ENCODE measurements at places on chromosomes 12 and 14.

GRCh38 chr14:74620497-74620921, 8.5 kb upstream of the LTBP2 start:
- no peak for DNase-seq

DNA sequence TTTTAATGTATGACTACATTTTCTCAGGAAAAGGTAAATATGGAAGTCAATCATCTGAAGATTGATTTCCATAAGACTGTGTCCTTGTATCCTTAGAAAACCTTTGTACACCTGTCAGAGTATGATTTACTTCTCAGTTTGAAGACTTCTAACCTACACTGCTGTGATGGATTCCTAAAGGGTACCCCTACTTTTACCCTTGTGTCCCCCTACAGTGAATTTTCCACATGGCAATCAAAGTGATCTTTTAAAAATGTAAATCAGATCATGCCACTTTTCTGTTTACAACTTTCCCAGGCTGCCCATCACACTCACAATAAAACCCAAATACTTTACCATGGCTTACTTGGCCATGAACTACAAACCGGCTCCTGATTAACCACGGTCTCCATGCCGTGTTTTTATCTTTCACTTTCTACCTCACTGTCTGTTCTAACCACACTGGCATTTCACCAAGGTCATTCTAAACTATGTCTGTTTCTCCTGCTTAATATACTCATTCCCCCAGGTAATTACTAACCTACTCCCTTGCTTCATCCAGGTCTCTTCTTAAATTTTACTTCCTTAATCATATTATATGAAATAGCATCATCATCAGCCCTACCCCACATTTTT, 8.1 kb downstream of the DNAI7 start:
- no peak for DNase-seq

GRCh38 chr12:62138527-62138926, 121.7 kb upstream of the USP15 start:
- DNase-seq = no peak

- DNase-seq = no peak
Measured at GRCh38 chr12:2586156-2587038, 208.4 kb upstream of the FKBP4 start.

- peak; percentile 81 for DNase-seq
Measured at GRCh38 chr12:57754411-57755193, at the start of gene MARCHF9. MARCHF9 (plus strand) TSS chr12:57755103; CDS start chr12:57755529, 426 bp downstream.

- no peak for DNase-seq
Measured at GRCh38 chr12:2765052-2765451, 29.7 kb upstream of the FKBP4 start.

- DNase-seq = peak; percentile 79
Measured at GRCh38 chr12:6699989-6700645, 498 bp downstream of the PIANP start.

- DNase-seq = no peak
Measured at GRCh38 chr12:42871816-42872215, 282.3 kb upstream of the PRICKLE1 start.

GRCh38 chr12:13472690-13473089, 276.2 kb downstream of the EMP1 start:
- no peak for DNase-seq

GRCh38 chr14:63186453-63186852, 17.8 kb upstream of the RHOJ start:
- DNase-seq = no peak

DNA sequence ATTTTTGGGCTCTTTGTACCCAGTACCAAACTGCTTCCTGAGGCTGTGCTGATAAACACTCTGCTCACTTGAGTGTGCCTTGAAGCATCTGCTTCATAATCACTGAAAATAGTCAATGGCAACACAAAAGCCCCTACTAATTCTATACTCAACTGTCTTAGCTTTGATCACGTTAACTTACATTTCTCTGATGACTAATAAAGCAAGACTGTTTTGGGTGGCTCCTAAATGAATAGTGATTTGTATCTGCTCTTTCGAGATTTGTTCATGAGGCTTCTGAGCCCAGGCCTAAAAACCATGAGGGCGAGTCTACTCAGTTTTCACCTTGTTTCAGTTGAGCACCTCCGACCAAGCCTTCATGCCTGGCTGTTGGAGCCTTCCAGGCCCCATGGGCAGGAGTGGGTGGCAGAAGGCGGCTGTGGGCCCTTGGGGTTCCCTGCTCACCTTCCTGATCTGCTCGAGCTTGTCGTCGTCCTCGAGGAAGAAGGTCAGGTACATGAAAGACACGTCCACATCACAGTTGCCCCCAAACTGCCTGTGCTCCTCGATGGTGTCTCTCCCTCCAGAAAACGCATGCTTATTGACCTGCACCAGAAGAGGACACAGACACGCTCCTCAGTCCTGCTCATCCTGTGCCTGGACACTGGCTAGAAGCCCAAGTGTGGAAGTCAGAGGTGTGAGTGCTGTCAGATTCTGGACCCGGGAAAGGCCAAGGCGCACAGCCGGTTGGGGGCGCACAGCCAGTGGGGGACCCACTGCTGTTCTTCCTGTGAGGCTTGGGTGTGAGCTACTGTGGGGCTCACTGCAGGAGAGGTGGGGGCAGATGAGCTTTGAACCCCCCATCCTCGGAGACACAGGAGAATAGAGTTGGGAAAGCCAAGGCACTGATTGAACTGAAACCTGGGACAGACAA, 13.7 kb downstream of the SLC25A47 start:
- no peak for DNase-seq

- no peak for DNase-seq
Measured at GRCh38 chr12:39010406-39010805, 105.0 kb upstream of the CPNE8 start.

- DNase-seq = no peak
Measured at GRCh38 chr14:65072256-65072655, 30.1 kb downstream of the MAX start.

DNA sequence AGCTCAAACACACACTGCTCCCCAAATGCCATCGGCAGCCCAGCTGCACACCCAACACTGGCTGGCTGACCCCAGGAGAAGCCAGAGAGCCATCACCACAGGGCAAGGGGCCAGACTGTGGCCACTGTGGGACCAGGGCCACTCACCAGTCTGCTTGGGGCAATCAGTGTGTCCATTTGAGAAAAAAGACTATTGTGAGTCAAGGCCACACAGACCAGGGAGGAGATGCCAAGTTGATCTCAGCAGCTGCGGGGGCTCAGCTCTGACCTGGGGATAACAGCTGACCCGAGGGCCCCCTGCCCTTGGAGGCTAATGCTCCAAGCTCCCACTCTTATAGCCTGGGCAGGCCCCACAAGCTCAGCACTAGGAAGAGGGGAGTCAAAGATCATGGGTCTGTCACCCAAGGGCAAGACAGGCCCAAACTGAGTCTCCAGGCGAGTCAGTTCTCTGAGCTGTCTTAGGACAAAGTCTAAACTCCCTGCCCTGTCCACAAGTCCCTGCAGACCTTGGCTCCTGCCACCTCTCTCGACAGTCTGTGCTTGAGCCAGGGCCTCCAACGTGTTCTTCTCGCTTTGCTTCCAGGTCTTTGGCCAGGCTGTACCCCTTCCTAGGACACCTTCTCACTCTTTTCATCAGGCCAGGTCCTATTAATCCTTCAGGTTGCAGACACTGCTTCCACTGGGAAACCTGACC, 30.1 kb upstream of the PNMA1 start:
- DNase-seq = no peak

All from H1 (cell line).